LNCaP clone FGC (cell line): ENCODE measurements at places on chromosomes 3 and 15.
A peak's percentile ranks its signal among the peaks of the same experiment; 100 is the strongest.

DNA sequence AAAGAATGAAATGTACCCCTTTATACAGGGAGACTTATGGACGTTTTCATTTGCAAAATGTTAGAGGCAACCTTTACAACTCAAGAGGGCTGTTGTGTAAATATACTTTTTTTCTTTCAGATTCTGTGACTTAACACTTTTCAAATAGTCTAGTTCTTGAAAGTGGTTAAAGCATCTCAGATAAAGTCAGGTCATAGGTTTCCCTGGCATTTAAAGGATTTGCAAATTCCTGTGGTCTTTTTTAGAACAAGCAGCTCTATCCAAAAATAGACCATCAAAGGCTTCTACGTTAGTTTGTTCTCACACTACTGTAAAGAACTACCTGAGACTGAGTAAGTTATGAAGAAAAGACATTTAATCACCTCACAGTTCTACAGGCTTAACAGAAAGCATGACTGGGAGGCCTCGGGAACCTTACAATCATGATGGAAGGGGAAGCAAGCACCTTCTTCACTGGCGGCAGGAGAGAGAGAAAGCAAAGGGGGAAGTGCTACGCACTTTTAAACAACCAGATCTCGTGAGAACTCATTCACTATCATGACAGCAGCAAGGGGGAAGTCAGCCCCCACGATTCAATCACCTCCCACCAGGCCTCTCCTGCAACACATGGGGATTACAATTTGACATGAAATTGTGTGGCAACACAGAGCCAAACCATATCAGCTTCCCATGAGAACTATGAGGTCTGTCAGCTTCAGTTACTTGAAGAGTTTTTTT, 23.3 kb upstream of the GABRR3 start:
- DNase-seq: no peak

GRCh38 chr3:131812433-131812832, 222.4 kb downstream of the CPNE4 start:
- DNase-seq: no peak

GRCh38 chr3:100910986-100911385, 82.2 kb downstream of the ABI3BP start:
- DNase-seq: no peak

DNA sequence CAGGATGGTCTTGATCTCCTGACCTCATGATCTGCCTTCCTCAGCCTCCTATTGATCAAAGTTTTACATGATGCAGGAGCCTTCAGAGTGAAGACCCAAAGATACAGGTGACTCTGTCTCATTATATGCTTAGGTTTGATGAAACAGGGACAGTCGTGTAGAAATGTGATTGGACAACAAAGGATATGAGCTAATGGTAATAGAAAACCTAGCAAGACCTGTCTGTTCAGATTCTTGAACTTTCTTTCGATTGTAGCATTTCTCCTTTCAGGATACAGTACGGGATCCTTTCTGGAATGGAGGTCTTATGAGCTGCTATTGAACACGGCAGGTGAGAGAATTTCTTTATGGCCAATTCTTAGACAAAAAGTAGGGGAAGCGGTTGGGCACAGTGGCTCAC, at the start of gene ACKR2:
TSS of gene ACKR2 (plus strand) at position 244 of the 400 bp plus-strand sequence. CDS start 55,058 bp downstream, outside the sequence.
- no peak for DNase-seq

DNA sequence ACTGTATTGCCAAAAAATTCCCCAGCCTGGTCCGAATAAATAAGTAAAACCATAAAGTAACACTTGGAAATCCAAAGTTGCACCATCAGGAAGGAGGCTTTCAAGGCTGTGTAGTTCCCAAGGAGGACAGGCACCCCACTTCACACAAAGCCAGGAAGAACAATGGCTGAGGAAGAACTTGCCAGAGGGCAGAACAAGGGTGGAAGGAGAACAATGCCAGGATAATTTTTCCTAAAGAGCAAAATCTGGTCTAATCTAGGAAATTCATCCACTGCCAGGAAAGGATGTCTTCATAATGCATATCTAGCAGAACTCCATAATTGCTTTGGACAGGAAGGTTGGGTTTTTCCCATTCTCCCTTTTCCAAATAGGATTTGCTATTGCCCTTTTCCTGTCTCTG, 15.7 kb upstream of the ARID3B start:
- DNase-seq: no peak

GRCh38 chr15:83992324-83993031, 243.1 kb upstream of the GOLGA6L4 start:
- DNase-seq: no peak

DNA sequence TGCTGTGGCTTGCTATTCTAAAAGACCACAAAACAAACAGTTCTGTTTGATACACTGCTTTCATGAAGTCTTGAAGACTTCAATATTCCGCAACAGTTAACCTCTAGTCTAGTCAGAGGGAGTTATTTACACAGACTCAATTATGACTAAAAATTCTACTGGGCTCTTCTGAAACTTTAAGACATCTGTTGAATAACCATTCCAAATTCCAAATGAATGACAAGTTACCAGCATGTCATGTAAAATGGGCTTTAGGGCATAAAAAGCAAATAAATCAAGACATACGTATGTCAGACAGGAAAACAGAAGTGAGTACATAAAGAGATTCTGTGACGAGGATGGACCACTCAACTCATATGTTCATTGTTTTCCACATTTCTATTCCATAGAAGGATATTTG, 93.9 kb downstream of the PLOD2 start:
- no peak for DNase-seq

GRCh38 chr15:38553071-38553470, 11.5 kb downstream of the RASGRP1 start:
- DNase-seq: no peak

DNA sequence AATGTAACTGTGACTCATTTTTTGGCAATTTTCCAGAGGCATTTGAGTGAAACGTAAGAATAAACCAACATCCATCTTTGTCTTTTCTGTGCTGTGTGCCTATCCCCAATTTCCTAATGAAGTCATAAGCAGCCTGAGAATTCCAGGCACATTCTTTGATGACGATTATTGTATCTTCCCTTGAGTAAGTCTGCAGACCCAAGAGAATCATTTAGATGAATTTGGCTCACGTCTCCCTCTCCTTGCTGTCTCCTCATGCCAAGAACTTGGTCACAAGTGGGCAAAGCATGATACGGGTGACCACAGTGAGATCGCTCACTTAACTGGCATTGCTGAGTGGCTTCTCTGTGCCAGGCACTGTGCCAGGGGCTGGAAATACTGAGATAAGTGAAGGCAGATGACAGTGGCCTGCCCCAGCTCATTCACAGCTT, 384.5 kb upstream of the IL12A start:
- DNase-seq: no peak

DNA sequence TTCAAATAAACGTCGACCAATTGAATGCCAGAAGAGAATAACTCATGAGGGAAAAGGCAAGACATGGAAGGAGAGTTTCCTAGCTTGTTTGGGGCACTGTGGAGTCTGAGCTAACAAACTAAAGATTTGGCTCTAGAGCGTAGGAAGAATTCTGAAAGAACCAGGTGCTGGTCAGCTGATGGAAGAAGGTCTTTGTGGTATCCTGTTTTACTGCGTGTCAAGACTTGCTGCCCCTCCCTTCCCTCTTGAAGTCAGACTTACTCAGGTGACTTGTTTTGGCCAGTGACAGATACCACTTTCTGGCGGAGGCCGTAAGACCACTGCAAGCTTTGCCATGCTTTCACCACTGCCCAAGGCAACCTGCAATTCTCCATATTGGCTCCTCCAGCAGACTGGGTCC, 673 bp upstream of the HCLS1 start:
- DNase-seq: no peak

DNA sequence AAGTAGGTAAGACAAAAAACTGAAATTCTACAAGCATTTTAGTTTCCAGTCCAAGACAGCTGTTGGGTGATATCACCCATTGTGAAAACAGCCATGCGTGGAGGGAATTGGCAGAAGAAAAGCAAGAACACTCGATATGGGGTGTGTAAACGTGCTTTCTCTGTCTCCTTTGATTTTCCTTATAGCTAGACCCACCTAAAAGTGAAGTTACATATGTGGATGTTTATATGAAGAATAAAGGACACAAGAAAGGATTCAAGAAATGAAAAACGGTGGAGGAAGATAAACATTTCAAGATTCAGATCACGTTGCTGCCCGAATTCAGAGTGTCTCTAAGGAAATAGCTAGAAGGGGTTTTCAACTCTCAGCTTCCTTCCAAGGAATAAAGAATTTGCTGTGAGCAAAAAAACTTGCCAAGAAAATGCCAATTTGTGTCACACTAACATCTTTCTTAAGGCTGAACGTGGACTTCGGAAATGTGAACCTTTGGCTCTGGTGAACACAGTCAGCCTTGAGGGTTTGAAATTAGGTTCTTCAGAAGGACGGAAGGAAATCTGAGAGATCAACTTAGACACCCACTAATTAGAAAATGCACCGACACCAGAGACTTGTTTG, 269.0 kb upstream of the ADAMTS9 start:
- DNase-seq: no peak

- DNase-seq: no peak
Observed at GRCh38 chr3:152968388-152969024, 133.6 kb downstream of the P2RY1 start.

DNA sequence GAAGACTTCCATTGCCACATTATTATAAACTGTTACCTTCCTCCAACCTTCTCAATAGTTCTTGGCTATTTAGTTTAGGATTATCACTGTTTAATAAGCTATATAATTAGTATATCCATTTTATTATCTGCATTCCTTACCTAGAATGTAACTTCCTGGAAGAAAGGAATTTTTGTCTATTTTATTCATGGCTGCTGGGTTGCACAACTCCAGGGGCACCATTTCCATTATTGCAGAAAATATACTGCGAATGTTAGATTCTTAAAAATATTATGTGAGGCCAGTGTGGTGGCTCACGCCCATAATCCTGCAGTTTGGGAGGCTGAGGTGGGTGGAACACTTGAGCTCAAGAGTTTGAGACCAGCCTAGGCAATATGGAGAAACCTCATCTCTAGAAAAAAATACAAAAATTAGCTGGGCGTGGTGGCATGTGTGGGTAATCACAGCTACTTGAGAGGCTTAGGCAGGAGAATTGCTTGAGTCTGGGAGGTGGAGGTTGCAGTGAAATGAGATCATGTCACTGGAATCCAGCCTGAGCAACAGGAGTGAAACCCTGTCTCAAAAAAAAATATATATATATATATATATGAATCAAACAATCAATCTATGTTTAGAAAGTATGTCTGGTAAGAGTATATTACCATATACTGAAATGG, 19.9 kb downstream of the CLDN1 start:
- DNase-seq: no peak

- peak; percentile 51 for DNase-seq
Observed at GRCh38 chr15:72222393-72222792, 8.6 kb downstream of the PKM start.

- DNase-seq: no peak
Observed at GRCh38 chr3:153439780-153440179, 277.8 kb downstream of the RAP2B start.

DNA sequence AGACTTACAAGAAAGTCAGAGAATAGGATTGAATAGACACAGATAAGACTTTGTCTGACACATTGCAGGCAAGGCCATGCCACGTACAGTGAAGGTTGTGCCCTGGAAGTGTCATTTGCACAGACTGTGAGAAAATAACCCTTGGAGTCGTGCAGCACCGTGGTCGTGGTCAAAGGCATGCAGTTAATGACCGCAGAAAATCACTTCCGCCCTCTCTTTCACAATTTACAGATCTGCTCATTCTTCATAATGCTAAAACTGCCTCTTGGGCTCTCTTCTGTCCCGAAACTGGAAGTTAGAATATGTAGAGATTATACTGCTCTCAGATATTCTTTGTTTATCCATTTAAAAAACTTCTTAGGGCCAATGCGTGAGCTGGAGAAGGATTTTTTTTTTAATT, 73.2 kb upstream of the CTXND1 start:
- DNase-seq: no peak

DNA sequence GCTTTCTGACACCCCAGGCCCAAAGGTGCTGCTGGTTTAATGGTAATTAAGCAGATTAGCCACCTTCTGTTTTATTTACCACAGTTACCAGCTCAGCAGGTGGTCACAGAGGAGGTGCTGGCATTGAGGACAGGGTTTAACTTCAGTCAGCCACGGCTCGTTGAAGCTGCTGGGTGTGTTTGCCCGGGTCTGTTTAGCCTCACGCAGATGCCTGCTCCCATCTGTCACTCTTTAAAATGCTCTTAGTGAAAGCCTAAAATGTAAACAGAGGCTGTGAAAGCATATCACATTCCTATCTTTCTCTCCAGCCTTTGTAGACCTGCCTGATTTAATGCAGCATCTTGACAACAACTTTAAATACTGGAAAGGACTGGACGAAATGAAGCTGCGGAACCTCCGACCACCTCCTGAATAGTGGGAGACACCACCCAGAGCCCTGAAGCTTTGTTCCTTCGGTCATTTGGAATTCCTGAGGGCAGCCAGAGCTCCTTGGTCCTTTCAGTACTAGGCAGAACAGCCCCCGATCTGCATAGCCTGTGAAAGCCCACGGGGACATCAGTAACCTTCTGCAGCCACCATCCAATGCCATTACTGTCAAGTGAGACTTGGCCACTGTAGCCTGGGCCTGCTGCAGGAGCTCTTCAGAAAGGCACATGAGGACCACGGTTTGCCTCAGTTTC, 156.0 kb downstream of the PDE8A start:
- no peak for DNase-seq

DNA sequence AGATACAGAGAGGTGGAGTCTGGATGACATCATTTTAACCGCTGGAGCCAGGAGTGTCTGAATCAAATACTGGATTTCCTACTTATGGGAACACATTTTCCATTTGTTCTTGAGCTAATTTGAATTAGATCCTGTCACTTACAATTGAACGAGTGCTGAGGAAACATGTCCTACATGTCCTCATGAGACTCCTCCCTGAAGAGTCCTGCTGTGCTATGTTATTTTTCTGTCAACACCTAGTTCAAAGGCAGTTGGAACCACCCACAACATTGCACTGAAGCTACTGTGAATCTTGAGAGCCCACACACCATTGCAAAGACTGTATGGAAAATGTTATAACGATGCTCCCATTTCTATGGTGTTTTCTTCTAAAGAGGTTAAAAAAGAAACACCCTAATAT, 123.5 kb upstream of the CRBN start:
- no peak for DNase-seq

GRCh38 chr3:114411190-114411668, 117.4 kb downstream of the TIGIT start:
- no peak for DNase-seq

GRCh38 chr3:46897829-46898320, 20.4 kb downstream of the PTH1R start:
- no peak for DNase-seq

- DNase-seq: no peak
Observed at GRCh38 chr3:12687948-12688347, 24.0 kb upstream of the RAF1 start.

DNA sequence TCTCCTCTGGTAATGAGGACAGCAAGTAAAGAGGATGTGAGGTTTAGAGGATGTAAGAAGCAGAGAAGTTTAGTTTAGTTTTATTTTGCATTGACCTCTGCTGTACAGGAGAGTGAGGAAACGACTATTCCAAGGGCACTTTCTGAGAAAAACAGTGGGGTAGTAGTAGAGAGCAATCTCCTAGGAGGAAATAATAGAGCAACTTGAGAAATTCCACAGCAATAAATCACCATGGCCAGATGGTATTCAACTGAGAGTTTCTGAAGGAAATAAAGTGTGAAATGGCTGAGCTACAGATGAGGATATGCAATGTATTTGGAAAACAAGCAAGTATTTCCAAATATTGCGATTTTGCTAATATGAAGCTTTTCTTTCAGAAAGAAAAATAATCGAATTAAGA, 118.9 kb downstream of the DPH6 start:
- DNase-seq: no peak
